NCI-H2171 treated with DMSO at 0.1 percent for 48 hours (cell line): ENCODE measurements at places on chromosomes 7 and 10.
A peak's percentile ranks its signal among the peaks of the same experiment; 100 is the strongest.

DNA sequence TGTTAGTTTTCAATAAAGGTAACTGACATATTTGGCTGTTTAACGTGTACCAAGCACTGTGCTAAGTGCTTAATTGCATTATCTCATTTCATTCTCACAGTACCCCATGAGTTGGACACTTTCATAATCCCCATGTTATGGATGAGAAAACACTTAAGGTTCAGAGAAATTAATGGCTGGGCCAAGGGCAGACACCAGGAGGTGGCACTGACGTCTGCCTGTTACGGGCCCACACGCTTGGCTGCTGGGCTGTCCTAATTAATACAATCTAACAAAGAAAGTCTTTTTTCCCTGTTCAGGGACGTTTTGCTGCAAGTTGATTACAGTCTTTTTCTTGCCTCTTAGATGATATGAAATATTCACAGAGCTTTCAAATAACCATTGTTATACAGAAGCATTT, 16.1 kb downstream of the DYDC2 start:
- DNase-seq: no peak

DNA sequence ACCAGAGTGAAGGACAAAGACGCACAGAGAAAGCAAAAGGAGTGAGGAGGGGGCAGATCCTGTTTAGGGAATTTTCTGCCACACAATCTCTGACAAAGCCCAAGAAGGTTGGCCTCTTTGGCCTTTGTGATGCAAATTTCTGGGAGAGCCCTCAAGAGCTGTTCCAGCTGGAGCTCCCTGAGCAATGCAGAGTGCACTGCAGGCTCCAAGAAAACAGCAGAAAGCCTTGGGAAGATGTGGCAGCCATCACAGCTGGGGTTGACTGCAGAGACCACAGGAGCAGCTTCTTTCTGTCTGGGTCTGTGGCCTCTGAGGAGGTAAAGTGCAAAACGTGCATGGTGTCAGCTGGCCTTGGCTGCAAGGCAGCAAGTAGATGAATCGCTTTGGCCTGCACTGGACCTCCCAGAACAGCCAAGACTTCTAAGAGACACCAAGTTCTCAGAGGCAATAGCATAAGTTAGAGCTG, 200.2 kb downstream of the ELMO1 start:
- no peak for DNase-seq

DNA sequence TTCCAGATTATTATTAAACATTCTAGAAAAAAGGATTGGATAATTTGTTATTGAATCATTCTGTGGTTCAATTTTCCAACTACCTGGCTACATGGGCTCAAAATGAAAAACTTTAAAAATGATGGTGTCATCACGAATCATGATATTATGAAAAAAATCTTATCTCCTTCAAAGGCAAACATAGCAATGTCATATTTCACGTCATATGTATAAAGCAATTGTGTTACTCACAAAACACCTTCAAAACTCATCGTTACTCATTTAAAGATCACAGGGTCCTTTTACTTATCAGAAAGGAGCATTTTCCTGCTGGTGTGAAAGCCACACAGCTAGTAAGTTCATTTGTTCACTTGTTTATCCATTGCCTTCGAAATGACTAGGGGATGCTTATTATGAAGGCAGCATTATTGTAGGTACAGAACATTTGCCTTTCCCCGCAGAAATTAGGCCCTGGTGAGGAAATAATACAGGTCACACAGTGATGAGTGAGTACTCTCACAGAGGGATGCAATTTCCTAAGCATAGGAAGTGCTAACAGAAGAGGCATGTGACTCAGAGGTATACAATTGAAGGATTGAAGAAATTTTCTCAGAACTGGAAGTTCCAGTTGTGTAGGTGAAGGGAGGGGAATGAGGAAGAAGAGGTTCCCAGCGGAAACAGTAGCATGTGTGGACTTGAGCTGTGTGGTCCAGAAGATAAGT, 478.7 kb downstream of the INHBA start:
- no peak for DNase-seq

DNA sequence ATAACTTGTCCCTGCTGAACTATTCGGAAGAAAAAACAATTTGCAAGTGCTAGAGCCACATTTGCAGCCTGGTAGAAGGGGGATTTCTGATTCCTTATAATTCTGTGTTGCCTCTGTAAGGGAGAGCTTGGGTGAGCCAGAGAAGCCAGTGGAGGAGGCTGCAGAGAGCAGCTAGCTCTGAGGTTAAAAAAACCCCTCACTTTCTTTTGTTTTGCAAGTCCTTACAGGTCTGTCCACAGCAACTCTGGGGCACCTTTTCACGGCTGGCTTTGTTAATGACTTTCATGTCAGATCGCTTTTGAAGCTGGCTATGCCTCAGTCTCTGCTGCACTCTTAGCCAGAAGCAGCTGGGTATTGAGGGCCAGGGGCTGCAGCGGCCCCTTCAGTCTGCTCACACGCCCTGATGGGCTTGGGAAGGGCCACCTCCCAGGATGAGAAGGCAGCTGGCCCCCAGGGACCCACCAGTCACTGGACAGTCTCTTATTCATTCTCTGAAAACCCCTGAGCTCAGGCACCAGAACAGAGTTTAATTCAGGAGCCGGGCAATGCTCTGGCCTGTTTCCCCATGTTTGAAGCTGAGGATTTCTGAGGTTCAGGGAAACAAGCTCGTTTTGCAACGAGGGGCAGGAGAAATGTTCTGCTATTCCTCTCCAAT, 30.9 kb downstream of the TRIM8 start:
- no peak for DNase-seq

DNA sequence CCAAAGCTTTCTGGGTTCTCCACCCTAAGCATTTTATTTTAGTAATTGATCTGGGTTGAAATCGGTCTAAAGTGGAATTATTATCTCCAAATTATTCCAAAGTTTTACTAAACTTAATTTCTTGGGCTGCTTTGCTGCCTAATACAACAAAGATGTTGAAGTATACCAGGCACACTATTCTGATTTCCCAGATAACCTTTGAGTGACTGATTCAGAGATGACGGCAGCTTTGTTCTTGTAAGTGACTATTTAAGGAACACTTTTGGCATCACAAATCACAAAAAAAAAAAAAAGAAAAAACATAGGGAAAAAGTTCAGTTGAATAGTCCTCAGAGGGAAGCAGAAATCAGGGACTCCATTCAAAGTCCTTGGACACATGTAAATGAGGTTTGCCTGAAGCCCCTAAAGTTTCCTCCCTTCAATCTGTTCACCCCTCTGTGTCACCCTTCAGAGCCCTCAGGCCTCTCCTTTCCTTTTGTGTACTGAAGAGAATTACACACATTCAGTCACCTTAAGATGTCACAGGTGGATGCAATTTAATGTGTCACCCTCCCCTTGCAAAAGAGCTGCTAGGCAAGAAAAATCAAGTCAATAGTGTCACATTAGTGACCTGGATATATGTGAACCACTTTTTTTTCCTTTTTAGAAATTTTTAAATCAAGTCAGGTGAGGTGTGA, 81.5 kb downstream of the RTKN2 start:
- no peak for DNase-seq

DNA sequence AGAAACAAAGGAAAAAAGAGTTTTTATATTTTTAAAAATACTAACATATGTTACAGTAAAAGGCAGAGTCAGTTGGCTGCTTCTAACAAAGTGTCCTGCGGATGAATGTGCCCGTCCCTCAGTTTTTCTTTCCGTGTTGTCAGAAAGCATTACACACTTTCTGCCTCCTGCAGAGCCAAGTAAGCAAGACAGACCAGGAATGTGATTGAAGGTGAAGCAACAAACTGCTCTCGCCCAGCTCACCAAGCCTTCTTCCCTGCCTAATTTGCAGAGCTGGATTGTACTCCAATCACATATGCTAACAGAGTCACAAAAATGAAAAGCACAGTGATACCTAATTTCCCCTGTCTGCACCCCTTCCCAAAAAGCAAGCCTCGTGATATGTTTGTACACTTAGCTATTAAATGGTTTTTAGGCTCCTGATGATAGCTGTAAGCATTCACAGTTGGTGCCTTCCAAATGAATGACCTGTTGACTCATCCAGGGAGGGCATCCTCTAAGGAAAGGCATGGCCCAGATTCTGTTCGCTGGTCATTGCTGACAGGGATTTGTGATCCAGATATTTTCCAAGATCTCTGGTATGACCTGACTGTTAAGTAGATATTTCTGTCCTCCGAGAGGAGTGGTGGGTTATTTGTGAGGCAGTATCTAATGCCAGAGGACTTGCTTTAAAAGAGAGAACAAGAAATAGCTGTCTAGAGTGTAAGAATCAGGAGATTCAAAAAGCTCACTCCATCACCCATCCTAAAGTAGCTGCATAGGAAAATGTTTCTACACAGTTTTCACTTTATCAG, 187.3 kb upstream of the PLXDC2 start:
- no peak for DNase-seq

- no peak for DNase-seq
These were observed 44.1 kb downstream of the C10orf105 start for GRCh38 chr10:71675295-71675970.

- DNase-seq: peak; percentile 13
These were observed 440.6 kb downstream of the PARD3 start for GRCh38 chr10:34374356-34375045.

- DNase-seq: no peak
These were observed 120.1 kb downstream of the JAZF1 start for GRCh38 chr7:28060371-28060950.

DNA sequence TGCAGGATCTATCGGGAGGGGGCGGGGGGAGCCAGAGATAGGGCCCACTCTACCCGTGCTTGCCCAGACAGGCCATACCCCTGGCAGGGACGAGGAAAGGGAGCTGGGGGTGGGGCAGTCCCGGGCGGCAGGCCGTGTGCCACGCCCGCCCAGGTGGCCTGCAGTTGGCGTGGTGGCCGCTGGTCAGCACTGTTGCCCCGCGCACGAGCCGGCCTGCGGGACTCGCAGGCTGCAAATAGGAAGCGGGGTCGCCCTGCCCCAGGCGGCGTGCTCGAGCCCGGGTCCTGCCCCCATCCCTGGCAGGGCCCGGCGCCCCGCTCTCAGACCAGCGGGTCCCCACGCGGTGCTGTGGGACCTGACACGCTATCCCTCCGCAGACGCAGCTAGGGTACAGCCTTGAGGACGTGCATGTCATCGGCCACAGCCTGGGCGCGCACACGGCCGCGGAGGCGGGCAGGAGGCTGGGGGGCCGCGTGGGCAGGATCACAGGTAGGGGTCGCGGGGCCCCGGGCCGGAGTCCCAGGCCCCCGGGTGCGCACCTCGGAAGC, 6.7 kb downstream of the PNLIPRP2 start:
- no peak for DNase-seq

DNA sequence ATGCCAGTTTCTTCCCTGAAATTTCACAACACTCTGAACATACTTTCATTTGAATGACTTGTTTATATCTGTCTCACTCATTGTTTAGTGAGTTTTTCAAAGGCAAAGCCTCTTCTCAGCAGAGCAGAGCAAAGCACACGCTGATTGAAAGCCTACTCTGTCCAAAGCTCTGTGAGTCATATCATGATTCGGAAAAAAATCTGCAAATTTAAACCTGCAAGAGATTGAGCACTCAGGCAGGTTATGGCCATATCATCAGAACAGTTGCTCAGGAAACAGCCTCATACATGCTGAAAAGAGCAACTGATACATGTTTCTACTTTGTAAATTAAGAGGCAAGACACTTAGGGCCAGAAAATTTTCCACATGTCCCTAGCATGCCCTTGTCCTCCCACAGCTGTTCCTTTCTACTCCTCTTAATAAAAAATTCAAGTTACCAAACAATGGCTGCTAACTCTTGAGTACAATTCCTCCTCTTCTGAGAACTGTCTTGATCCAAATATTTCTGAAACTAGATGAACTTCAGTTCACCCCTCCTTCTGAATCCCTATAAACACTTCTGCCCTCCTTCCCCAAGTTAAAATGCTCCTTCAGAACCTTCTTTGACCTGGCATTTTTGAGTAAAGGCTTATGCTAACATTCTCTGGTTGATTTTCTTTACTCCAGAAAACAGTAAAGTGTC, 140.6 kb upstream of the HPS1 start:
- DNase-seq: no peak

DNA sequence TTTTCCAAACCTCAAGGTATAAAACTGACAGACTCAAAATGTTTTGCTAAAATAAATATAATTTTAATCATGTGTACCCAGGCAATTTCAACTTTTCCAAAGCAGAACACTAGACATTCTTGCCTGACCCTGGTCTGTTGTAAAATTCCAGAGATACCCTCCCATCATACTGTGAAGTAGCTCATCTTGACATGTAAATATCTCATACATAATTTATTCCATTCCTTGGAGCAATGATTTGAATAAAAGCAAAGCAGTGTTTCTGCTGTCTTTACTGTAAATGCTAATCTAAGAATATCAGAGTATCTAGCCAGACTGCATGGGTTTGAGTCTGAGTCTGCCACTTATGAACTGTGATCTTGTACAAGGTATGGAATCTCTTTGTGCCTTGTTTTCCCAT, 68.9 kb downstream of the TES start:
- no peak for DNase-seq

GRCh38 chr7:87933605-87933952, 472 bp upstream of the ADAM22 start:
- DNase-seq: no peak

- DNase-seq: no peak
These were observed 29.8 kb upstream of the CDC14C start for GRCh38 chr7:48894574-48894973.

DNA sequence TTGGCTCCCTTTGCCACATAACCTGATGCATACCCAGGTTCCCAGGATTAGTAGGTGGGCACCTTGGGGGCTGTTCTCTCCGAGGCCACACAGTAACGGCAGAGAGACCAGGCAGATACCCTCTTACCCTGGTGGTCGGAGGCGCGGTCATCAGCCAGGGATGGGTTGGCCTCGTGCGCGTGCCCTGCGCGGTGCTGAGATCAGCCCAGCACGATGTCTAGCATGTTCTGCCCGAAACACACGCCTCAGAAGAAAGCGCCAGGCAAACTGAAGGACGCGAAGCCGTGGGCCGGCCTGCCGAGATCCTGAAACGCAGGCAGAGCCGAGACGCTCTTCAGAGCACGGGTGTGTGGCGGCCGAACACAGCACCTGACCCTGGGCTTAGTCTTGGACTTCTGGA, 34.7 kb upstream of the CFAP46 start:
- DNase-seq: no peak

DNA sequence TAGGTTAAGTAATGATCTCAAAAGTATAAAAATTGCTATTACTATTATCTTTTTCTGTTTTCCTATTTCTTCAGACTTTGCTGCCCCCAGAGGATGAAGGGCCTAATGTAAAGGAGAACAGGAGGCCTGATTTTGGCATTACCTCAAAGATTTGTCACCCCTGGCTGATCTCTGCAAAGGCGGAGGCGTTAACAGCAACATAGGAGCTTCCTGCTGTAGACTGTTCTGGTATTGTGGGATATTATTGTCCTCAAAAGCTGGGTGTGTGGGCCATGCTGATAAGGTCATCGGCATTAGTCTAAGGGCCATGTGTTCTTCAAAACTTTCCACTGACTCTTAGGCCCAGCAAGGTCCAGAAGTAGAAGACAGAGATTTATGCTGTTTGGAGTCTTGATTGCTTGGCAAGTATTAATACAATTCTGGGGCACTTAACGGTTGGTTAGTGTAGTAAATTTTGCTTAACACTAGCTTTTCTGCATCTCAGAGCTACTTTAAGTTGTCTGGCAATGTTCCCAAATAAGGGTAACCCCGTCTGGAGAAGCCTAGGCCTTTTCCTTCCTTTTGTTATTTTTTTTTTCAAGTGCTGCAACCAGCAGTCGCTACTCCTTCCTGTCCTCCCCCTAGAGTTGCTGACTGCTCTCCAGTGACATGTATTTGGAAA, 14.0 kb upstream of the ENTPD1 start:
- DNase-seq: no peak
